ENCODE measurements at places on chromosomes 4 and X.

- DNase-seq = no peak
Observed at GRCh38 chr4:180636696-180637404, 1606.4 kb upstream of the TENM3 start.

GRCh38 chrX:119692191-119693039, 553 bp downstream of the SEPTIN6 start:
- DNase-seq = no peak

DNA sequence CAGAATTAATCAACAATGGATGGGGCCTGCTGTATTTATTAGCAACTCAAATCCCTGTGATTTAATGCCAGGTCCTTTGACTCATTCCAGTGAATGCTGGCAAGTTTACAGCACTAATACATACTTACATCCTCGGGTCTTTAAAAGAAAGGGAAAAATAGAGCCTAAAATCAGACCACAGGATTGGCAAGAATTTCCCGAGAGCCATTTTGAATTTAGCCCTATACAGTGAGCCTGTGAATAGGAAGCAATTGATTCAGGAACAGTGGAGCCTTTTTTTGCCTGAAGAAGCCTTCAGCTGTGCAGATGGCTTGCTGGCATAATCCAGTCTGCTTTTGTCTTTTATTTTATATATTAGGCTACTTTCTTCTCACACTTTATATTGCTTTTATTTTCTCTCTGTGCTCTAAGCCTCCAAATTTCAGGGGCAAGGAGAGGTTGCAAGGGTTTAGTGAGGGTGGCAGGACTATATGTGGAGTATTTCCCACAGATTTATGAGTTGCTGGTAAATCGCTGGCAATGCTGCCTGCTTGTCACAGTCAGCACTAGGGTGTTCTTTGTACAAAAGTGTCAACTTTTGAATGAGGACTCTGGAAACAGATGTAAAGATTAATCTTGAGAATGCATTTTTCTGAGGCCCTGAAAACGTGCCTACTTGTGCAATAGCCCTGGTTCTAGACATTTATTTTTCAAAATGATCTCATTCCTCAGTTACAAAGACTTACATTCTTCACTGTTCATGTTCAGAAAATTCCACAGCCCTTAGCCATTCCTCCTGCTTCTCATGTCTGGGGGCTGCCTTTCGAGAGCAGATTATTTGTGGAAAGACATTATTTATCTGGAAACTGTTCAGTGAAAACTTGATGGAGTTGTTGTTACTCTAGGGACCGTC, 303.5 kb downstream of the SPRY1 start:
- DNase-seq = no peak

GRCh38 chr4:154559494-154560418, 3.1 kb upstream of the FGB start:
- no peak for DNase-seq

GRCh38 chr4:74920704-74921103, 12.2 kb upstream of the PARM1 start:
- DNase-seq = no peak

- DNase-seq = no peak
Observed at GRCh38 chrX:112849016-112849415, 8.4 kb upstream of the AMOT start.

DNA sequence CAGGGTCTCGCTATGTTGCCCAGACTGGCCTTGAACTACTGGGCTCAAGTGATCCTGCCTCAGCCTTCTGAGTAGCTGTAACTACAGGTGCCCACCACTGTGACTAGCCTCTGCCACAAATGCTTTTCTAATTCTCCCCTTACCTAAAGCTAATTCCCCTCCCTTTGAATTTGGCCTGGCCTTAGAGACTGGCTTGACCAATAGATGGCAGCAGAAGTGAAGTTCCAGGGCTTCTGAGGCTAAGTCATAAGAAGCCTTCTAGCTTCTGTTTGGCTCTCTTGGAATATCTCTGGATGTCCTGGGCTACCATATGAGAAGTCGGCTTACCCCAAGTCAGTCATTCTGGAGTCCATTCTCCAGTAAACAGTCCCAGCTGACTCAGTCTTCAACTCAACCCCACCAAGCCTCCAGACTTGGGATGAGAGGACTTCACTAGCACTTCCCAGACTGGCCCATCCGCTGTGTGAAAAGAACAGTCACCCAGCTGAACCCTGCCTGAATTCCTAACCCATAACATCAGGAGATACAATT, 61.0 kb downstream of the HPRT1 start:
- no peak for DNase-seq

GRCh38 chr4:54098375-54098774, 1.6 kb upstream of the GSX2 start:
- DNase-seq = no peak

DNA sequence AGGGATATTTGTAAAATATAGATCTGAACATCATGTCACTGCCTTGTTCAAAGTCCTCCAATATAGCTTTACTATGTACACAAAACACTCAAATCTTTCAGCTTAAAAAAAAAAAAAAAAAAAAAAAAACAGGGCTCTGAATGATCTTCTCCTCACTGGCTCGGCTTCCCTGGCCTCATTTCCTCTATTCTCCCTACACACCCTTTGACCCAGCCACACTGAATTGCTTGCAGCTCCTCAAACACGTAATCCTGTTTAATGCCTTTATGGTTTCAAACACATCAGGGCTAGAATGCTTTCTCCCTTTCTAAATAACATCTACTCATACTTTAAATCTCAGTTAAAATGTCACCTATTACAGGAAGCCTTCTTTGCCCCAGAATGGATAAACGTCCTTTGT, 60.8 kb downstream of the MTMR8 start:
- DNase-seq = no peak

- DNase-seq = no peak
Observed at GRCh38 chr4:123806056-123806455, 409.5 kb downstream of the SPRY1 start.

GRCh38 chrX:150731795-150732194, 38.6 kb downstream of the MTMR1 start:
- no peak for DNase-seq

- no peak for DNase-seq
Observed at GRCh38 chr4:37794056-37794455, 32.4 kb upstream of the PGM2 start.

DNA sequence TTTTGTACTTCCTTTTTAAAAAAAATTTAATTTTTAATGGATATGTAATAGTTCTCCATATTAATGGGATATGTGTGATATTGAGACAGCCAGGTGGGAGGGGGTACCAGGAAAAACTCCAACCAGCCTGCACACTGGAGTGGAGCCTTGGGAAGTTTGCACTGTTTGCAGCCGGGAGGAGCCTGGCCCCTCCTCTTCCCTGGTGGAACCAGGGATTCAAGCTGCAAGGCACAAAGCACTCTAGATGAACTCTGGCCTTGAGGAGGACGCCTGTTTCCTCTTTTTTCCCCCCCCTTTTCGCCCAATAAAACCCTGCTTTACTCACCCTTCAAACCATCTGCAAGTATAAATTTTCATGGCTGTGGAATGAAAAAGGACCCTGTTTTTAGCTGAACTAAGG, 48.2 kb upstream of the GC start:
- DNase-seq = no peak

DNA sequence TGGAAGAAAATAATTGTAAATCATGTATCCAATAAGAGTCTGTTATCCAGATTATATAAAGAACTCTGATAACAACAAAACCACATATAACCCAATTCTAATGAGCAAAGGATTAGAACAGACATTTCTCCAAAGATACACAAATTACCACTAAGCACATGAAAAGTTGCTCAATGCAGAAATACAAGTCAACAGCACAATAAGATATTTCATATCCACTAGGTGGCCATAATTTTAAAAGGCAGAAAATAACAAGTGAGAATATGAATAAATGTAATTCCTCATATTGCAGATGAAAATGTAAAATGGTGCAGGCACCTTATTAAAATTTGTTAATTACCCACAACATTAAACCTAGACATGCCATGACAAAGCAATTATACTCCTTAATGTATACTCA, 73.9 kb upstream of the ZCCHC13 start:
- DNase-seq = no peak

- peak; percentile 0 for DNase-seq
Observed at GRCh38 chrX:66731398-66731797, 92.5 kb upstream of the EDA2R start.

- DNase-seq = no peak
Observed at GRCh38 chr4:112898357-112899141, 150.9 kb upstream of the ANK2 start.

DNA sequence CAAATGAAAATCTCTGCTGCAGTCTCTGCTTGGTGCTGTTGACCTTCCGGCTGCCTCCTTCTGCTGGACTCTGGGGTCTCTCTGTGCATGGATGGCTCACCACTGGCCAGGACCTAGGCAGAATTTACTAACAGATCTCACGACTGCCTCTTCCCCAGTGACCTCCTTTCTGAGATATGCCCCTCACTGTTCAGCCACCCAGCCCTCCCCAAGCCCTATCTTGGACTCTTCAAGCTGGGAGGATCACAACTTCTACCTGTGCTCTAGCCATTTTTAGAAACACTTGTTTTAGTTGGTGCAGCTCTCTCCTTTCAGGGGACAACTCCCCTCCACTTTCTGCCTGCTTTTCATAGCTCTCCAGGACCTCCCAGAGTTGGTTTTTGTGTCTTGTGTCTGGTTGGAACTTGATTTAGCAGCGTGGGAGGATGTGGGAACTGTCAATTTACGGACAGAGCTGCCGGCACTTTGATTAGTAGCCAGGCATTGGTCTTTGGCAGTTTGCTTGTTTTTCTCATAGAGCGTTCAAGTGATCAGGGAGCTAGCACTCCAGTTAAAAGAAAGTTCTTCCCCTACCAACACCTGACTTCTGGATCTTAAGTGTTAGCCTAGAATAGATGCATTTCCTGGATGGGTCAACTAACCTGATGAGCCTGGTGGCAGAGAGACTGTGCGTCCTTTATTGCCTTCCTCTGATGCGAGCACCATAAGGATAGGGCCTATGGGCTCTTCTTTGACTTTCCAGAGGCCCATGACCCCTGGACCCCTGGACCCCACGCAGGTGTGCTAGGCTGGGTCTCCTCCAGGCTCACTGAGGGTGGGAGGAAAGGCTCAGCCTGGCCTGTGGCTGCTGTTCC, 6.5 kb downstream of the RGS12 start:
- DNase-seq = no peak

- DNase-seq = no peak
Observed at GRCh38 chr4:54852602-54853001, 194.8 kb downstream of the KIT start.

GRCh38 chrX:19758539-19758938, 128.9 kb downstream of the SH3KBP1 start:
- DNase-seq = no peak

DNA sequence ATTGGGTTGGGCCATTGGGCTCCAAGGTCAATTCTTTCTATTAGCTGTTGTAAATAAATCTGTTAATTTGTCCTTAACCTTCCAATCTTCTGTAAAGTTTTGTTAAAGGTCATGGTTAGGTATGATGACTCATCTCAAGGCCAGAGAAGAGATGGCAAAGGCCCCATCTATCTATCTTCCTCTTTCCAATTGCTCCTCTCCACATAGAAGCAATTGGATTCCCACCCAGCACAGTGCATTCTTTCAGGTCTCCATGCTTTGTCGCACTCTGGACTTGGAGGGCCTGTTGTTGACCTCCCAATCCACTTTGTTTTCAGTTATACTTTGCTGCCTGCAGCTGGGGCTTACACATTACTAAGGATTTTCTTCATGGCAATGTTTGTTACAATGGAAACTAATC, 118.5 kb downstream of the MFAP3L start:
- no peak for DNase-seq

DNA sequence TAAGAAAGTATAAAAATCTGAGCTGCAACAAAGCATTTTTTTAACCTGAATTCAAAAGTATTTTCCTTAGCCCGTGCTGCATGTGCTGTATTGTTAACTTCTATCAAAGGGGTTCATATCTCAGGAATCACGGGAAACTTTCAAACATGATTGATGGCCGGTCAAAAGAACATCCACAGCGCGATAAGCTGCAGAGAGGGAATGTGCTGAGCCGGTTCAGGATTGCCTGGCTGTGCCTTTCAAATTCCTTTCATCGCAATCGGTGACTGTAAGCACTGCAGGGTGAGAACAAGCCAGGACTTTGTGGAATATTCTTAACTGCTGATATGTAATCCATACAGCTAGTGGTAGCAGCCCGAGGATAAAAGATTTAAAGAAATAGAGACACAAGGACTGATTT, 210.9 kb upstream of the NOCT start:
- DNase-seq = no peak

DNA sequence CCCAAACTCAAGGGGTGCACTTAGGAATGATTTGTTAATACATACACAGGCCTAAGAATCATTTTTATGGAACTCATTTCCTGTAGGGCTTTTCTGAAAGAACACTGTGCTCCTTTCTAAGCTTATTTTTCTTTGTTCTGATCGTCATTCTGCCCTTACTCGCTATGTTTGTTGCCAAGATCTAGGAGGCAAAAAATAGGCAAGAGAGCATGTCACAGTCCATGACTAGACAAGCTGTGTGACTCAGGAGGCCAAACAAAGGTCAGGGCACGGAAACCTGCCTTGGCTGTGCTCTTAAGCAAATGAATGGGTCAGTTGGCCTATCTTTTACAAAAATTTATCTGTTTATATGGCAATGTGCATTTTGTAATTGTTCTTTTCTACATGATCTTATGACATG, 42.5 kb upstream of the C1GALT1C1 start:
- no peak for DNase-seq

GRCh38 chrX:106802063-106802387, 448 bp upstream of the TBC1D8B start:
- DNase-seq = no peak

- DNase-seq = no peak
Observed at GRCh38 chr4:41418444-41418843, 119.5 kb upstream of the LIMCH1 start.

DNA sequence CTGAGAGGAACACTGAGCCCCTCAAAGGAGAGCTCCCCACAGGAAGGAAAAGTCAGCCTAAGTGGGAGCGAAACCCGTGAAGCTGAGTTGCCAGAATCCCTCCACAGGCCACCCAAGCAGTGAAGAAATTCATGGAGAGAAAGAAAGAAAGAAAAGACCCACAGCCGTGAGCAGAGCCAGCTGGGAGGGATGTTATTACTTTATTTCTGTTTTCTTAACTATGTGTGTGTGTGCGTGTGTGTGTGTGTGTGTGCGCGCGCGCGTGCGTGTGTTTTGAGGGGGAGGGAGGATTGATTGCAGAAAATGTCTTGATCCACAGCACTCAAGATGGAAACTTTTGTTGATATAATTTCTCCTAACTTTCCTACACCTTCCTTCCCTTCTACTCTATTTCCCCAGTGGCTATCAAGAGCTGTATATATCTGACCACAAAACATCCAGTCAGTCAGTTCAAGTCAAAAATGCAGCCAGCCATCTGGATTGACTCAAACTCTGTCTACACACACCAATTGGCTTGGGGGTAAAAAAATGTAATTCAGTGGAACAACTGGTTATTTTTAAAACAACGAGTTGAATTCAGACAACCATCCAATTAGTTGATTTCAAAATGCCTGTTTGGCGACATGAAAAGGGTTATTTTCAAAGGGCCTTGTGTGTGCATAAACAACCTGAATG, 13.8 kb upstream of the GPC3 start:
- no peak for DNase-seq

Measured in GM19239 (cell line).